ENCODE measurements at places on chromosomes 1 and 21.

DNA sequence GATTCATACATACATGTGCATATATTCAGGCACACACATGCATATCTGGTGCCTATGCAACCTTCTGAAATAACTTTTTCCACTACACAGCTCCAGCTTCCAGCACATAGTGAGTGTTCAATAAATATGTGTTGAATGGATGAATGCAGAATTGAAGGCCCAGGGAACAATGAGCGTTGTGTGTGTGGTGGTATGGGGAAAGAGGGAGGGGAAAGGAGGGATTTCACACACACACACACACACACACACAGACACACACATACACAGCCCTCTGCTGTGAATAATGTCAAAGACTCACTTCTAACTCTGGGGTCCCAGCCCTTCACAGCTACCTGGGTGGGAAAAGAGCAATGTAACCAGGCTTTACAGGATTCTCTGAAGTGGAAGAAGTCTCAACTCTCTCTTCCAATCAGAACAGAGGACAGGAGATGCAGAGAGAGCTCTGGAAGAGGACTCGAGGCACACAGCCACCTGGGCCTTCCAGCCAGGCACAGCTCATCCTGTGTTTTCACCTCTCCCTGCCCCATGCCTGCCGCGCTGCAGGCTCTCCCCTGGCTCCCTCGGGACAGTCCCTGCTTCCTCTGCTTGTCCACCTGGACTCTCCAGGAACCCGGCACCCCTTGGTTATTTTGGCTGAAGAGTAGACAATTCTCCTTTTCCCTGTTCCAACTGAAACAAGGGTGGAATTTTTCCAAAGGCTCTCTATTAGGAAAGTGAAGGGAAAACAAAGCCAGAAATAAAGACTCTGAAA lies 5.4 kb upstream of the IGSF8 start:
- no peak for DNase-seq

GRCh38 chr1:217953922-217954321 lies 322.8 kb downstream of the SPATA17 start:
- no peak for DNase-seq

GRCh38 chr1:106277786-106278185 lies 778.7 kb upstream of the PRMT6 start:
- DNase-seq = no peak

DNA sequence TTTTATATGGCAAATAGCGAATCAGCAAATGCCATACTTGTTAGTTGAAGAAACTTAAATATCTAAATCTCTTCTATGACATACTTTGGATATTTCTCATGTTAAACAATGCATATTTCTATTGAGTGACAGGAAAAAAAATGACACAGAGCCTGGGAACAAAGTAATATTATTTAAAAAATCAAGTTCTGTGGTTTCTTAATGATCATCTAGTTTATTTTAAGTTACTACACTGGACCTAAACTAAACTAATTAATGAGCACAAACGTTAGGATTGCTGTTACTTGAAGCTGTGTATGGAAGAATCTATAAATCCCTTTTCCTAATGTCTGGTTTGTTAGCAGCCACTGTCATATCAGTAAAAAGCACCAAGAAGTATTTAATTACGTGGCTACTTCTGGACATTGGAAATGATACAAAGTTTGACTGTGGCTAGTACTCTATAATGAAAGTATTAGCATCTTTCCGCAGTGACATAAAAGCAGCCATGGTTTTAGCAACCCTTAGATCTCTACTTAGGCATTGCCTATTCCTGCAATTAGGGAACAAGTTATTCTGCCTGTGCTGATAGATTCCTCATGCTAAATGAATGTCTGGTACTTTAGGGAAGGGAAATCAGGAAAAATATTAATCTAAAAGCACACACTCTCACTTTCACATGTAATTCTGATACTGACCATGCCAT lies 981.7 kb upstream of the B3GALT2 start:
- DNase-seq = no peak

GRCh38 chr1:223161321-223161720 lies 18.3 kb upstream of the TLR5 start:
- DNase-seq = no peak

DNA sequence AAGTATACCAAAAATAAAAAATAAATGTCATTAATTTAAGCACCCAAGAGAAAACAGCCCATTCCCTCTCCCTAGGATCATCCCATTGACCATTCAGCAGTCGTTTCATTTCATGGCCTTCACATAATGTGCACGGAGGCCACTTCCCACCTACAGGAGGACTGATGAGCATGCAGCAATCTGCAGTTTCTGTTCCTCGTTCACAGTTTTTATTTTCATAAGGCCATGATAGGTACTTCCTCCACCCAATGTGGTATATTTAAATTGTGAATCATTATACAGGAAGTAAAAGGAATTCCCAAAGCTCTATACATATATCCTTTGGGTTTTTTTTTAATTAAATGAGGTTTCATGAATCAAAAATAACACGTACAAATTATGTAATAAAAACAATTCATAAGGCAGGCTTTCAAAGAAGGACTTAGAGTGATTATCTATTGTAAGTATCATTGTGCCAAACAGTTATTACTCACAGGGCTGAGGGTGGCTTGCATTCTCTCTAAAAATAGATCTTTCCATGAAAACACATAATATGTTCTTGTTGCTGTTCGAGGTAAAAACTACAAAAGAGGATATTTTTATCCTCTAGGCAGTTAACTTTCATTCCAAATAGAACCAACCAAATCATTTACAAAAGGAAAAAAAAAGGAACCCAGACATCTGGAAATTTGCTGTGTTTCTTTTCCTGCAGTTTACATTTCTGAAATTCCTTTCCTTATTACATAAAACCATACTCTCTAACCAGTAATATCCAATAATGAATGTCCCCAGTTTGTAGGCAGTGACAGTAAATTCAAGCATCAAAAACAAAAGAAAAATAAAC lies 27.5 kb upstream of the SLC44A3 start:
- DNase-seq = no peak

All from naive thymus-derived CD8-positive, alpha-beta T cell (primary cell).